Activated CD4-positive, alpha-beta T cell treated with anti-CD3 and anti-CD28 coated beads for 4 hours (primary cell): ENCODE measurements at places on chromosomes 5 and 9.

DNA sequence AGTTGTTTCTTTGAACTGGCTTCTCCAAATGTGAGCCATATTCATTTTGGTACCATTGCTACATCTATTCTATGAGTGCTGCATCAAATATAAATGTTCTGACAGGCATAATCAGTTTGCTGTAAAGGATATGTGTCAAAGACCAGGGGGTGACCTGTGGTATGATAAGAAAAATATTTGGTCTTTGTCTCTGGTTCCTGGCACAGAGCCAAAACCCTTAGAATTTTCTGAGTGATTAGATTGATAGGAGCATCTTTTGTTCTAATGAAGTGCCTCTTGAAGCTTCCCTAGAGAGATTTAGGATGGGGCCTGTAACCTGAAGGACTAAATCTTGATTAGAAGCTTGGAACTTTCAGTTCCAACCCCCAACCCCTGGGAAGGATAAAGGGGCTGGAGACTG lies 256.3 kb downstream of the NNT start:
- no peak for DNase-seq

DNA sequence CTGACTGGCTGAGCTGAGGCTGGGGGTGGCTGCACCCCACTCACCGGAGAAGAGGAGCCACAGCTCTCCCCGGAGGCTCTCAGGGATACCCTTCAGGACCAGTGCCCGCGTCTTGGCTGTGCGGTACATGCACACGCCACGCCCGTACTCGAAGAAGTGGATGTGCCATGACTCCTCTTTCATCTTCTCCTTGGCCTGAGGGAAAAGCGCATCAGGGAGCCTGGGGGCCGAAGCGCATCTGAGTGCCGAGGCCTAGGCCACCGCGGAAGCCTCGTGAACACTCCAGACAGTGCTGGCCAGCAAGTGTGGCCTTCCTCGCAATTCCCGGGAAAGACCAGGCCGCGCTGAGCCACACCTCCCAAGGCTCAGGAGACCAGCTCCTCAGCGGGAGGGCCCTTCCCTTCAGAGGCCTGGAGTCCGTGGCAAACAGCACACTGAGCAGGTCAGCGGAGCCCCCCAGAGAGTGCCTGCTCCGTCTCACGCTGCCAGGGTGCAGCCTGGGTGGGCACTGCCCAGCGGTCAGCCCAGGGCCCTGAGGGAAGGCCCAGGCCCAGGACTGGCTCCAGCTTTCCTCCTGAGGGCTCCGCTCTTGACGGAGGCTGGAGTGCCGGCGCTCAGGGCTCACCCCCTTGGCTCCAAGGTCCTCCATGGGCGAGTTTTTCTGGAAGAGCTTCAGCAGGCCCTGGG lies 20.5 kb upstream of the MRNIP start:
- no peak for DNase-seq

- no peak for DNase-seq
Observed at GRCh38 chr9:134315716-134316448, 10.4 kb upstream of the RXRA start.

- no peak for DNase-seq
Observed at GRCh38 chr9:28471261-28471660, 898.0 kb upstream of the C9orf72 start.

DNA sequence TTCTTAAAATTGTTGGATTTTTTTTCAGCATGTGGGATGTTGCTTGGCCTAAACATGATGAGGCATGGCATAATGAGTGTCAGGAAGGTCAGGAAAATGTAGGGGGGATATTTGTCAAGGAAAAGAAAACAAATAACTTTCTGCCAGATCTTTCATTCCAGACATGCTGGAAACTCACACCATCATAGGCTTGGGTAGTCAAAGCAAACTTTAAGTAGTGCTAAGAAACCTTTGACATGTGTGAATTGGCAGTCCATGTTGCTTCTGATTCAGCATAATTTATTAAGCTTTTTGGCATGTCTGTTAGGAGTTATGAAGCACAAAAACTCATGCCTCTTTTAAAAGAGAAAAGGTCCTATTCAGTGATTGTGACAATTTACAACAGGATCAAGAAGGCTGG lies 61.3 kb upstream of the MTAP start:
- DNase-seq, result no peak

DNA sequence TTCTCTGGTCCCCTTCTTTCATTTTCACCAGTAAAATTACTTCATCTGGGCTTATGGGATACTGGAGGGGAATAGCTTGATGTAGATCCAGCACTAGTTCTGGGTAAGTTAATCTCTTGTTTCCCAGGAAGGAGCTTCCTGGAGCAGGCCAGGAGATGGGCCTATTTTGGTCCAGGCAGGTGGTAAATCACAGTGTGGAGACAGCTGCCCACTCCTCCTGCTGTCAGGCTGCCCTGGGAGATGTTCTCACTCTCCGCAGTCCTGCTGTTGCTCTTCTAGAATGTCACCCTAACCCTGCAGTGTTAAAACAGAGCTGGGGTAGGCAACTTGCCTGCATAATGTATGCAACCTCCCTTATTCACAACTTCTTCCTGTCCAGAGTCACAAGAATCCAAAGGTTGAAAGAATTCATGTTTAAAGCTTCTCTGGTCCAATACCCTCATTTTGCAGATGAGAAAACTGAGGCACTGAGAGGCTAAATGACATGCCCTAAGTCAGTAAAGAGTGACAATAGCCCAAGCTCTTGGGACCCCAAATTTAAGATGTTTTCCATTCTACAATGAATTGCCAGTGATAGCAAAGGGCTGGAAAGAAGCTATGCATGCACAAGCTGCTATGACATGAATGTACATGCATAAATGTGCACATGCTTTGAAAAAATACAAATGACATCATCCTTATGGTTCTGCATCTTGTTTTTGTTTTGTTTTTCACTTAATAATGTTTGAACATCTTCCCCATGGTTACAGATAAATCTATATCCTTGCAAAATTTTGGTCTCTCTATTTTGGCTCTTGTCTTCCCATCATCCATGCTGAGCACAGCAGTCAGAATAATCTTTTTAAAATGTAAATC lies 71.8 kb upstream of the ADRA1B start:
- DNase-seq, result no peak
